ENCODE measurements at places on chromosomes 16 and 17.

DNA sequence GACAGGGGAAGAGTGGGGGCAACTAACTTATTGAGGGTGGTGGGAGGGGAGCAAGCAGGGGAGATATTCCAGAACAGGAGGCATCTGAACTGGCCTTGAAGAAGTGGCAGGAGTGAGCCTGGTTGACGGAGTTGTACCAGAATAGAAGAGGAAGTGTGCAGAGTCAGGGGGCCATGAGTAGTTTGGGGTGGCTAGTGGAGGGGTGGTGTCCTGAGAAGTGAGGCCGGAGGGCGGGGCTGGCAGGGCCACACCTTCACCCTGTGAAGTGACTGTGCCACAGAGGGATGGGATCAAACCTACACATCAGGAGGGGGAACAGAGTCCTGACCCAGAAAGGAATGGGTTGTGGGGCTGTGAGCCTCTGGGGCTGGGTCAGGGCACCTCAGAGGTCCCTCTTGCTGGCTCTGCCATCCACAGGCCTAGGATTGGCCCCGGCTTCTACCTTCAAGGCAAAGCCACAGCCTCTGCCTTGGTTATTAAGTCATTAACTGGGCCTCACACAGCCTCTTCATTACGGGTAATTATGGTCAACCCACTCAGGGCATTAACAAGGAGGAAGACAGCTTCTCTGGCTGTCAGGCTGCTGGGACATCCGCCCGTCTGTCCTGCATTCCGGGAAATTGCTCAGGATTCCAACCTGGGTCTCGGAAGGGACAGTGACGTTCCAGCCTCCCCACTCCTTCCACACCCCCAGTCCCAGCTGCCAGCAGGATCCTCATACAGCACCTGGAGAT lies 12.7 kb downstream of the SPNS2 start:
- DNase-seq: no peak

DNA sequence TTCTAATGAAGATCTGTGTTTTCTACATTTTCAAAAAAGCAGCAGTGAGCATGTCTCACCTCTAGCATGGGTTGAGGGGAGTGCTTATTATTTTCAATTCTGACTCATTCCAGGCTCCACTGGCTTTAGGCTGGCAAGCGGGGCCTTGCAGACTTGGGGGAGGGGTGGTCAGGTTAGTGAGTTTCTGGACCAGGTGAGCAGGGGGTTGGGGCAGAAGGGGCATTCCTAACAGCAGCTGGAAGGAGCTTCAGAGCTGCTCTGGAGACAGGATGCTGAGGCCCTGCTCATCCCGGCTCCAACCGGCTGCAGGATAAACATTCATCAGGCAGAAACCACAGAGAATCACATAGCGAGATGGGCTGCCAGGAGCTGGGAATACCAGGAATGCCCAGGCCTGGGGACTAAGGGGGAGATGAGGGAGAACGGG lies 10.5 kb upstream of the KRT19 start:
- no peak for DNase-seq

DNA sequence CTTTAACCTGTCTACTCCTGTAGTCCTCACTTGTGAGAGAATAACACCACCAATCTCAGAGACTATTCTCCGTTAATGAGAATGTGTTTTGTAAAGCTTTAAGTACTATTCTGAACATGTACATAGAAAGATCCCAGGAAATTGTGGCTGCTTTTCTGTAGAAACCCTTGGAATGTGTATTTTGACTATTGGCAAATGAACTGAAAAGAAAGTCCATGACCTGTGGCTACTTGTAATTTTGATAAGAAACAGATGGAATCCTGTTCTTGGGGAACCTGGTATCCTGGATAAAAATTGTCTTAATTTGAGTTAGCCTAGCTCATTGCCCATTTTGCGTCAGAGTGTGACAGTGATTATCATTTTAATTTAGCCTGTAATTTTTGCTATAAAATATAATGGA lies 9.1 kb downstream of the CTCF start:
- no peak for DNase-seq

DNA sequence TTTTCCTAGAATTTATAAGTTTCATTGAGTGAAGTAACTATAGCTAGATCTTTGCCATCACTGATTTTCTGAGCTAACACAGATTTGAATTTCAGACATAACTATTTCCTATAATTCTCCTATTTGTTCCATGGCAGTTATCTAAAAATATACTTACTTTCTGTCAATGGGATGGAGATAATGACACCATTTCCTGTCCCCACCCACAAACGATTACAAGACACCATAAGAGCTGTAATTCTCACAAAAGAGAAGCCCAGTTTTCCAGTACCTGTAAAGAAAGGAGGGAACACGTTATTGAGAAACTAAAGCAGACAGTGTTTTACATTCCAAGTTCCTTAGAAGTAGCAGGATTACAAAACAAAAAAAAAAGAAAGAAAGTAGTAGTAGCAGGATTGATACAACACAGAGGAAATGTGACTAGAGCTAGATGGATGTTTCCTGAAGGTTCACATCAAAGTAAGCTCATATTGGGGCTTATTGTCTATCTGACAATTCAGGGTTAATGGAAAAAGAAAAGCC lies 110.9 kb upstream of the TOB1 start:
- DNase-seq: no peak

DNA sequence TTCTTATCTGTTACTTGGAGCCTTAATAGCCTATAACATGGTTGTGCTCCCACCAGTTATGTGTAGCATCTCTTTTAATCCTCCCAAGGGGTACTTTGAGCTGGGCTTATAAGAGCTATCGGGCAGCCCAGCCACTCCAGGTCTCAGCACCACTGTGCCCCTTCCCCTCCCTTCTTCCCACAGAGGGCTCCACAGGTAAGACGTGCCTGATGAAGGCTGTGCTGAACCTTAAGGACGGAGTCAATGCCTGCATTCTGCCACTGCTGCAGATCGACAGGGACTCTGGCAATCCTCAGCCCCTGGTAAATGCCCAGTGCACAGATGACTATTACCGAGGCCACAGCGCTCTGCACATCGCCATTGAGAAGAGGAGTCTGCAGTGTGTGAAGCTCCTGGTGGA lies 7.0 kb downstream of the TRPV2 start:
- DNase-seq: no peak

DNA sequence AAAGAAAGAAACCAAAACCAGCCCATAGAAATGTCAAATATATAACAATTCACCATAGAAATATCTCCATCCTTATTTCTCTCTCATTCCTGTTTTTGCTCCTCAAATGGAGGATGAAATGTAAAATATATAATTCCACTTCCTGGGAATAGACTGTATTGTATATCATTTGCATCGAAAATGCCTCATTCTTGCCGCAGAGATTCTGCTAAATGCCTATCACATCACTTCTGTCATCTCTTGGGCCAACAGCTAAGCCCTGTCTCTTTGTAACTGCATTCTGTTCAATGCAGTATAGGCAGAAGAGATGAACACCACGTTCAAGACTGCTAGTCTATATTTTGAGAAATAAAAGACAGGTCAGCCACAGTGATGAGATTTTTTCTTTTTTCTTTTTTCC lies 956.3 kb upstream of the SOX9 start:
- DNase-seq: no peak

DNA sequence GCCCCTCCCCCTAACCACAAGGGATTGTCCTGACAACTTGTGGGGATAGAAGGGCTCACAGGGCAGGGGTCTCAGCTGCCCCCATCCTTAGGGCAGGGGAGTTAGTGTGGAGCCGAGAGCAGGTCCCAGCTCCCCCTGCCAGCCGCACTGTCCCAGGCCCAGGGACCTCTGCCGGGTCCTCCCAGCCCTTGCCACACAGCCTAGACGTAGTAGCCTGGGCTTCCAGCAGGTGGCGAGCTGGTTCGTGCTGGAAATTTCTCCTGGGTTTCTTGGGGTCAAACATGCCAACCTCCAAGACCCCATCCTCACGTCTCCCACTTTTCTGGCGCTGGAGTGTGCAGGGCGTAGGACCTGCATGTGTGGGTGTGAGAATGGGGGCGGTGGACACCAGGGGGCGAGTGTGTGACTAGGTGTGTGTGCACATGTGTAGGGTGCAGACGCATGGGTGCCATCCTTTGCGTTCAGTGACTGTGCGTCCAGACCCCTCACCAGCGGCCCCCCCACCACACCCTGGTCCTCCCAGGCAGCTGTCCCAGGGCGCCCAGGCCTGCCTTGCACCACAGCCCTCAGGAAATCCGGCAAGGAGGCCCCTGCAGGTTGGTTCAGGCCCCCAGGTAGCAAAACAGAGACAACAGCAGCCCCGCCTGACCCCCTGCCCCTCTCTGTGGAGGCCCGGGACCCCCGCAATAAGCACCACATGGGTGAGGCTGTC lies 29.5 kb downstream of the SBK1 start:
- no peak for DNase-seq

DNA sequence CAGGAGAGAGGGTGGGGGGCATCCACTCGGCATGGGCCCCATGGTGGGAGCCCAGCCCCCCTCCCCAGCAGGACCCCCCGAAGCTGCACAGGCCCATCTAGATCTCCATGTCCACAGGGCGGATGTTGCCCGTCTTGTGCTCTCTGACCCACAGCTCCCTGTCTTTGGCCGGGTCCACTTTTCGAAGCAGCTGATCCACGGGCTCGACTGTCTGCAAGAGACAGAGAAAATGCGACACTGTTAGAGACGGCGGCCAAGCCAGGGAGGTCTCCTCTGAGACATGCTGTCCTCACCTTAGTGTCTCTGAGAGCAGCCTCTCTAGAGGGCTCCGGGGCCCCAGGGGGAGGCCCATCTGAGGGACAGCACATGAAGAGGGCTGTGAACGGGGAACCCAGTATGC lies 12.1 kb upstream of the RCVRN start:
- DNase-seq: no peak

DNA sequence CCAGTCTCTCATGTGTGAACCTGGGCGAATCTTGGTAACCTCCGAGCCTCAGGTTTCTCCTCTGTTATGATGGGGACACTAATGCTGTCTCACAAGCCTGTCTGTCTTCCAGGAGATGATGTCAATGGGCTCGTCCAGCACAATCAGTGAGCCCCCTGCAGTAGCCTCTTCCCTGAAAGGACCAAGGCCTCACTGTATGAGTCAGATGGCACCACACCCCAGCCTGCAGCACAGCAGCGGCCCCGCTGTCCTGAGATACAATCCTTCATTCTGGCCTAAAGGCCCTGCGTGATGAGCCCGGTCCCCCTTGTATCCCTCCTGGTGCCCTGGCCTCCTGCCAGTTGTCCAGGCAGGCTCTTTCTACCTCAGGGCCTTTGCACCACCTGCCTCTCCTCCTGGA lies 234.4 kb downstream of the IRF8 start:
- DNase-seq: no peak

- DNase-seq: no peak
Observed at GRCh38 chr17:70608957-70609356, 439.6 kb downstream of the KCNJ2 start.

GRCh38 chr16:70682239-70683145 lies 3.4 kb downstream of the MTSS2 start:
- no peak for DNase-seq

DNA sequence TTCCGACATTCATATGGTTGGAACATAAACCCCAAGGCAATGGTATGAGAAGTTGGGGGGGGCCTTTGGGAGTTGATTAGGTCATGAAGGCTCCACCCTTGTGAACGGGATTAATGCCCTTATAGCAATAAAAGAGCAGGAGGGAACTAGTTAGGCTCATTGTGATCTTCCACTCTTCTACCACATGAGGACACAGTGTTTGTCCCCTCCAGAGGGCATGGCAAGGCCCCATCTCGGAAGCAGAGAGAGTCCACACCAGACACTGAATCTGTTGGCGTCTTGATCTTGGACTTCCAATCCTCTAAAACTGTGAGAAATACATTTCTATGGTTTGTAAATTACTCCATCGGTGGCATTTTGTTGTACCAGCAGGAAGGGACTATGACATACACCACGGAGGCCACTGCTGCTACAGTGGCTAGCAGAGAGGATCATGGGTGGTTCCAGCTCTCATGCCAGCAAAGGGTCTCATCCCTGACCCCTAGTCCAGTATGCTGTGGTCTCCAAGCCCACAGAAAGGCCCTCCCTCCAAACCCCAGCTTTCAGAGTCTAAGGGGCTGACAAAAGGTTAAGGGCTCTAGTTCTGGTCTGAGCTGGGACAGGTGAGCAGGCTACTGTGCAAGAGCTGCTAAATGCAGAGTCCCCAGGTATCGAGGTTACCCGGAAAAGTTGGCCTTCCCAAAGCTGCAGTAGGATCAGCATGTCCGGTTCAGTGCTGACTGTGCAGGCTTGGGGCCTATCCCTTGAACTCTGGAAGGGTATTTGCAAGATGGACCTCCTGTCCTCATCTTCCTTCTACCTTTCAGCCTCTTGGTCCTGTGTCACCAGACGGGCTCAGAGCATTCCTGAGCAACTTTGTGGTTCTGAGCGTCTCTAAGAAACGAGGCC lies 12.2 kb downstream of the CCR7 start:
- DNase-seq: no peak

GRCh38 chr16:86320237-86320595 lies 190.1 kb upstream of the FOXF1 start:
- DNase-seq: no peak

- DNase-seq: no peak
Observed at GRCh38 chr17:4215882-4216570, 47.8 kb downstream of the ANKFY1 start.

DNA sequence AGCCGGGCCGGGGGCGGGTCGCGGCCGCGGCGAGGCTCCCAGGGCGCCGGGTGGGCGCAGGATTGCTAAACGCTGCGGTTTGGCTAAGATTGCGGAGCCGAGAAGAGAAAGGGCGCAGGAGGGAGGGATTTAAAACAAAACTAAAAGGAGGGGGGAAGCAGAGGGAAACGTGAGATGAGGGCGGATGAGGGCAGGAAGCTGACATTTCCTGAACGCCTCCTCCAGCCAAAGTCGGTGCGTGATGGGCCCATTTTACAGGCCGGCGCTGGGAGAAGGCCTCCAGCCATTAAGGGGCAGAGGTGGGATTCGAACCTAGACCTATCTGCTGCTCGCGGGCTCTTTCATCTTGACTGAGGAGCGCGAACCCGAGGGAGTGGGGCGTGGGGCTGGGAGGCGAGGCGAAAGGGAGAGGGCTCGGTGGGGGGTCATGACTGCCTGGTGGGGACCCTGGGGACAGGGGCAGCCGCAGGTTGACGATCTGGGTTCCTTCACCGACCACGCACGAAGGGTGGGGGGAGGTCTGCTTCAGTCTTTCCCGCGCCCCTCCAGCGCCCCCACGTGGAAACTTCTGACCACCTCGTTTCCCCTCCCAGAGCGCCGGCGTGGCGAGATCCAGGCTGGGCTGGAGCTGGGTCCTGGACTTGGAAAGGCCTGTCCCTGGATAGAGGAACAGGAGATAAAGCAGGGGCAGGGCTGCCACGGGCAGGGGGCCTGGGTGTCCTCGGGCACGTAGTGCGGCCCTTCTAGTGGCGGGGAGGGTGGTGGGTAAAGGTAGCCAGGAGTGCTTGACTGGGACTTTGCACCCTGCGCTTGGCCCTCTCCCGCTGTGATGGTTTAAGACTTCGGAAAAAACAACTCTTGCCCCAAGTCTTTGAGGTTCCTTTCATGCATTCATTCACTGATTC lies 3.8 kb upstream of the TAC4 start:
- peak; percentile 48 for DNase-seq

- no peak for DNase-seq
Observed at GRCh38 chr17:31320241-31320640, 1.2 kb downstream of the EVI2A start.

DNA sequence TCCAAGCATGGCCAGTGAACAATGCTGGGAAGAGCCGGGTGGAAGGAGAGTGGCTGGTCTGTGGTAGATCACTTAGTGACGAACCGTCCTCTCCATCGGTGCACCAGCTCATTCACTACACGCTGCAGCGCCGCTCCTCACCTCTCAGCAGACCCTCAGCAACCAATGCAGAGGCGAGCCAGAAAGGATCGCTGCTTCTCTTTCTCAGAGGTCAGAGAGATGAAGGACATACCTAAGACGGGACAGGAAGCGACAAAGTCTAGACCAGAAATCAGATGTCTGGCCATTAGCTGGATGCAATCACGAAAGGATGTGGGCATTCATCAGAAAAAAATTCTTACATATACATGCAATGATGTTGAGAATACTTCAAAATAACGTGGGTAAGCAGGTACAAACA lies 26.9 kb downstream of the NSMCE1 start:
- no peak for DNase-seq
